ENCODE measurements at places on chromosomes 2 and 18.

DNA sequence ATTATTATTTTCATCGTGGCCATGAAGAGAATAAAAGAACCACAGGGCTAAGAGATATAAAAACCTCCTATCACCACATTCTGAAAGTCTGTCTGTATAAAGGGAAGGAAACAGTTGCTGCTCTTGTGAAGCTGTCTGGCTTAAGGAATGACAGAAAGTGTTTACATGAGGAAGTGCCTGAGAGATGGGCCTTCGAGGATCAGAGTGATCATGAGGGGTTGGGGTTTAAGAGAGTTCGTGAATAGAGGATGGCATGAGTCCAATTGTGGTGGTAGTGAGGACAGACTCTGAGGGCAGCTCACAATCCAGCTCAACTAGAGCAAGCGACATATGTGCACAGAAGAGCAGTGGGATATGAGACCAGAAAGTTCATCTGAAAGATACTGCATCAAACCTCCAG, 65.8 kb upstream of the PIEZO2 start:
- no peak for DNase-seq

GRCh38 chr2:225894236-225894980, 494.9 kb downstream of the NYAP2 start:
- DNase-seq: no peak

DNA sequence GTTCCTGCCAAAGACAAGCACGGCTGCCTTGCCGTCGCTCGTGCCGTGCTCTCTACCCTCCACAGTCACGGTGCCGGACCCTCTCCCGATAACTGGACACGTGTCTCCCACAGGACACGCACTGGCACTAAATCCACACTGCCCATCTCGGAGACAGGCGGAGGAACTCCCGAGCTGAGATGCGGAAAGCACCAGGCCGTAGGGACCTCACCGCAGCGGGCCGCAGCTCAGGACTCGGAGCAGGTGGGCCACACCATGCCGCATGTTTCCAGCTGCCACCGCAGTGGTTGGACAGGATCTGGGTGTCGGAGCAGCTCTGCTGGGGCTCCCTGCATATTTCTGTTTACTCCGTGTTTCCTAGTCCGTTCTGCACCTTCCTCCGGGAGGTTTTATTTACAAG, 127.2 kb downstream of the TPO start:
- no peak for DNase-seq

- DNase-seq: no peak
Measured at GRCh38 chr2:73028841-73029240, 42.7 kb downstream of the SFXN5 start.

- no peak for DNase-seq
Measured at GRCh38 chr2:62240546-62240945, 44.6 kb downstream of the B3GNT2 start.

DNA sequence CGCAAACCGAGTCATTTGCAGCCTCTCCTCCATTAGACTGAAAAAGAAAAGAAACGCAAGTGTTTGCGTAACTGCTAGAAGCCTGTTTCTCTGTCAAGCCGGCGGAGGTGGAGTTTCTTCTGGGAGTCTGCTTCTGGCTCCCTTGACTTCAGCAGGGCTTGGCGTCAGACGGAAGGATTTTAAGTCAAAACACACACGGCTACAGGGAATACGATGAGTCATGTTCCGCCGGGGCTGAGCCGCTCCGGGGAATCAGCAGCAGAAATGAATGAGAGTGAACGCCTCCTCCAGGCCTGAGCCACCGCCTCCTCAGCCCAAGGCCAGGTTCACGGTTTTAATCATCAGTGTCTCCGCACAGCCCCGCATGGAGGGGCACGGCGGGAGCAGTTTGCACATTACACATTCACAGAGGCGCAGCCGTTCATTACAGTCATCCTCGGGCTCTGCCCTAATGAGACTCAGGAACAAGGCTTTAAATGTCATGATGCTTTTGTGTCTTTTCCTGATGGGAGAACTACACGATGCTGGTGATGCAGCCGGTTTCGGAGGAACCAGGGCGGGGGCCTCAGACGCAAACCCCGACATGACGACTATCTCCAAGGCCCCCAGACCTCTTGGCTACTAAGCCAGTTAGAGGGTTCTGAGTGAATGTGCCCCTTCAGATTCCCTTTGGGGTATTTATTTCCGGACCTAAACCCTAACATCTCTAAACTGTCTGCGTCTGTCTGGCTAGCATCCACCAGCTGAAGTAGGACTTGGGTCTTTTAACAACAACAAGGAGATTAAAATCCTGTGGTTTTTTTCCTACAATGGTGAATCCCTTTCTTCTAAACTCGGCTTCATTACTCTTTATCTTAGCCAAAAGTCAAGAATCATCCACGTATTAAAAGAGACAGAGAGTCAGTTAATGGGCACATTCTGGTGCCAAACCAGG, 11.1 kb upstream of the SCG2 start:
- no peak for DNase-seq

GRCh38 chr2:150526827-150527226, 39.4 kb upstream of the RND3 start:
- no peak for DNase-seq

All from stimulated activated CD8-positive, alpha-beta memory T cell treated with anti-CD3 and anti-CD28 coated beads, Interleukin-15, amount 100 ng/mL, for 4 hours (primary cell).